ENCODE measurements at places on chromosomes 12 and 14. TPM values are rescaled to one million over a fixed set of nuclear protein-coding genes. Genes with fewer than 3 reads are reported as not detected.

- H3K36me3 ChIP-seq: no peaks in the 10 kb centered on the region
- H3K27ac ChIP-seq: no peak overlapping the region
- H3K4me1 ChIP-seq: peaks cover 9% of the 10 kb centered on the region
- DNase-seq: no peak
These were observed 29.4 kb upstream of the SLC38A1 start for GRCh38 chr12:46298261-46298660.

- no peak overlapping the region for H3K27ac ChIP-seq
- no peaks in the 10 kb centered on the region for H3K36me3 ChIP-seq
- no peaks in the 10 kb centered on the region for H3K27me3 ChIP-seq
- no peaks in the 10 kb centered on the region for H3K4me1 ChIP-seq
These were observed 206.3 kb upstream of the C14orf180 start for GRCh38 chr14:104373055-104373854.

GRCh38 chr12:106918746-106919145, 37.0 kb upstream of the TMEM263 start:
- no peak overlapping the region for H3K27ac ChIP-seq
- no peaks in the 10 kb centered on the region for H3K4me1 ChIP-seq
- no peaks in the 10 kb centered on the region for H3K27me3 ChIP-seq
- no peak for DNase-seq

BICDL1 gene
- 0.16 TPM for total RNA-seq

- no peak overlapping the region for H3K4me3 ChIP-seq
- no peaks in the 10 kb centered on the region for H3K27me3 ChIP-seq
- DNase-seq: no peak
- no peak overlapping the region for H3K27ac ChIP-seq
These were observed 326.1 kb downstream of the BCL11B start for GRCh38 chr14:98945611-98946570.

GRCh38 chr12:49052451-49053208, 8.0 kb downstream of the KMT2D start:
- peaks cover 78% of the 10 kb centered on the region for H3K36me3 ChIP-seq
- no peak for DNase-seq
- no peaks in the 10 kb centered on the region for H3K27me3 ChIP-seq
- no peak overlapping the region for H3K27ac ChIP-seq
- H3K4me3 ChIP-seq: no peak overlapping the region

DNA sequence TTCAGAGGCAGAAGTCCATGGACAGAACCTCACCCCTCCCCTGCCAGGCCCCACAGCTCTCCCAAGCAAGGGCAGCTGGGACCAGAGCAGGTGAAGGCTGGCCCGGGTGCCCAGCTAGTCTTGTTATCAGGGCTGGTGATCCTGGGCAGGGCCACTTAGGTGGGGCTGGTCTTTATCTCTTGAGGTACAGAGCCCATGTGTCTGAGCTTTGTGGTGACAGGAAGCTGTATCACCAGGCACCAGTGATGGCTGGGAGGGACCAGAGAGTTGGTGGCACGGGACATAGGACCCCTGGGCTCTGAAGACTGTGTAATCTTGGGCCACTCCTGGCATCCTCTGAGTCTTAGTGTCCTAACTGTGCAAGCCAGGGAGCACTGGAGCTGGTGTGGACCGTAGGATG, 12.8 kb upstream of the HPD start:
- H3K4me1 ChIP-seq: no peaks in the 10 kb centered on the region
- H3K36me3 ChIP-seq: no peaks in the 10 kb centered on the region
- H3K27ac ChIP-seq: no peak overlapping the region
- H3K4me3 ChIP-seq: no peak overlapping the region
- no peak for DNase-seq

KRT6C gene
- total RNA-seq: not detected

MYH7 gene
- 18,310 TPM for total RNA-seq

GRCh38 chr12:119826661-119827445, 50.3 kb downstream of the CIT start:
- no peak overlapping the region for H3K4me3 ChIP-seq
- no peaks in the 10 kb centered on the region for H3K36me3 ChIP-seq
- DNase-seq: no peak
- no peak overlapping the region for H3K27ac ChIP-seq

TAS2R42 gene
- not detected for total RNA-seq

GPRC5D gene
- not detected for total RNA-seq

DNA sequence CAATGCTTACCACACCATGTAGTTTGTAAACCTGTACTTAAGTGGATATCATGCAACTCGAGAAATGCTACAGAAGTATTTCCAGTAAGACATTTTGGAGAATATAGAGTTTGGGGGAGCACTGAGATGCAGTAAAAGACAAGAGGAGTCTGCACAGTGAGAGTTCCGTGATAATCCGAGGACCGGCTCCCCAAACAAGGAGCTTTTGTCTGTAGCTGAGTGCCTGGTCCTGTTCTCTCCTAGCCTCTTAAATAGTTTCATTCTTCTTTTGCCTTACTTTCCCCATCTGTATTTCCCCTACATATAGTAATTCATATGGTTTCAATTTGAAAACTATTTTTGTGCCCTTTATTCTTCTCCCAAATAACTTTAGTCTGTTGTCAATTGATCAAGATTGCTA, 364.1 kb downstream of the EGLN3 start:
- no peak overlapping the region for H3K27ac ChIP-seq
- no peak for DNase-seq
- H3K4me3 ChIP-seq: no peak overlapping the region

DNA sequence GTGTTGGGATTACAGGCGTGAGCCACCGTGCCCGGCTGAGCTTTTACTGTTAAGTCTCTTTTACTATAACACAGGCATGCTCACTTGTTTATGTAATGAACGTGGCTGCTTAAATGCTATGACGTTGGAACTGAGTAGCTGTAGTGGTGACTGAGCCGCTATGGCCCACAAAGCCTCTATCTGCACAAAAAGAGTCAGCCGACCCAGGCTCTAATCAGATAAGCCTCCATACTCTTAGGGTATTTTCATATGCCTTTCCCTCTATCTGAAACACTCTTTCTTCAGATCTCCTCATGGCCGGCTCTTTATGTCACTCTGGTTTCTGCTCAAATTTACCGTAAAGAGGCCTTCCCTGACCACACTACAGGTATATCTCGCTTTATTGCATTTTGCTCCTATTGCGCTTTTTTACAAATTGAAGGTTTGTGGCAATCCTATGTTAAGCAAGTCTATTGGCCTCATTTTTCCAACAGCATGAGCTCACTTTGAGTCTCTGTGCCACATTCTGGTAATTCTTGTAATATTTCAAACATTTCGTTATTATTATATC, 8.0 kb downstream of the SLC2A14 start:
- no peaks in the 10 kb centered on the region for H3K36me3 ChIP-seq
- no peak for DNase-seq
- peaks cover 4% of the 10 kb centered on the region for H3K4me1 ChIP-seq

GRCh38 chr14:97306760-97307246, 509.6 kb downstream of the VRK1 start:
- no peaks in the 10 kb centered on the region for H3K4me1 ChIP-seq
- no peak for DNase-seq
- no peak overlapping the region for H3K27ac ChIP-seq
- no peak overlapping the region for H3K4me3 ChIP-seq
- H3K36me3 ChIP-seq: no peaks in the 10 kb centered on the region
- no peaks in the 10 kb centered on the region for H3K27me3 ChIP-seq

SSTR1 gene
- 0.12 TPM for total RNA-seq

DNA sequence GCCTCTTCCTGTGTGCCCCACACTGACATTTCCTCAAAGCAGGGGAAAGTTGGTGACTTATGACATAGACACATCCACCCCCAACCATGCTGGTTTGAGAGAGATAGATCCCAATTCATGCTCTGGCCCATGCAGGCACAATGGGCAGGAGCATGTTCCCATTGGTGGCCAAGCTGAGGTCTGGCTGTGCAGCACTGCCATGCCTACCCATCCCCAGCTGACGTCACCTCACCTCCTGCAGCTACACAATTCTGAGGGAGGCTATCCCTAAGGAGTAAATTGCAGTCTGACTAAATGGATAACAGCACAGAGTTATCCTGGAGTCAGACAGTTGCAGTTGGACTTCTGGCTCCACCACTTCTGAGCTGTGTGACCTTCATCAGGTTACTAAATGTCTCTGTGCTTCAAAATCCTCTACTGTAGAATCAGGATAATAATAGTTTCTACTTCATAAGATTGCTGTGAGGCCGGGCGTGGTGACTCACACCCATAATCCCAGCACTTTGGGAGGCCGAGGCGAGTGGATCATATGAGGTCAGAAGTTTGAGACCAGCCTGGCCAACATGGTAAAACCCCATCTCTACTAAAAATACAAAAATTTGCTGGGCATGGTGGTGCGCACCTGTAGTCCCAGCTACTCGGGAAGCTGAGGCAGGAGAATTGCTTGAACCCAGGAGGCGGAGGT, 323.9 kb downstream of the BCL11B start:
- no peaks in the 10 kb centered on the region for H3K4me1 ChIP-seq
- no peaks in the 10 kb centered on the region for H3K36me3 ChIP-seq
- peaks cover 7% of the 10 kb centered on the region for H3K27me3 ChIP-seq
- no peak for DNase-seq
- H3K4me3 ChIP-seq: no peak overlapping the region

RNF212B gene
- total RNA-seq: not detected

DNA sequence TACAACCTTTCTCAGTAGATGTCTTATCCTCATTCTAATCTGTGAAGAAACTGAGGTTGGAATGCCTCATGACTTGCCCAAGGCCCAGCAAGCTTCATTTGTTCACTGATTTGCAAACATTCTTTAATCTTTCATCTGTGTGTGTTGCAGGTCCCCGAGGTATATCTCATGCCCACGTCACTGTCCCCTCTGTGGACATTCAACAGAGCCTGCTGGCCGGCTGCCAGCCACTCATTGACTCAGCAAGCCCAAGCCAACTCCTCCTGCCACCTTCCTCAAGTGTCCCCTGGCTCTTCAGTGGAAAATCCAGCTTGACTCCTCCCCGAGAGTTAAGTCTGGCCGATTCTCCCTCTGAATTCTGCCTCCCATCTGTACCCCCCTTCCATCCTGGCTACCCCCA, 1.9 kb upstream of the DCAF4 start:
- H3K4me1 ChIP-seq: peaks cover 4% of the 10 kb centered on the region
- DNase-seq: peak; percentile 49
- H3K27ac ChIP-seq: no peak overlapping the region
- H3K4me3 ChIP-seq: no peak overlapping the region
- H3K27me3 ChIP-seq: no peaks in the 10 kb centered on the region

DNA sequence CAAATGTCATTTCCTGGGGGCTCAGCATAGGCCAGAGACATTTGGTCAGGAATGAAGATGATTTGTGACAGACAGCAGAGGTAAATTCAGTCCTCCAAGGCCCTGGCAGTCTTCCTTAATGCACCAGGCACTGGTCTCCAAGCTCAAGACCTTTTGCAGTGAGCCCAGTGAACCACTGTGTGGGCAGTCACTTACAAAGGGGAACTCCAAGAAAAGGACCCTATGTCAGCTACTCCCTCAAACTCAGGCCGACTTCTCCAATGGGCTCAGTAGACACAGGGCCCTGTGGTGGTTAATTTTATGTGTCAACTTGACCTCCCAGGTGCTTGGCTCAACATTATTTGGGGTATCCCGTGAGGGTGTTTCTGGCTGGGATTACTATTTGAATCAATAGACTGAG, 29.3 kb upstream of the PLEK2 start:
- H3K4me1 ChIP-seq: peaks cover 7% of the 10 kb centered on the region
- DNase-seq: no peak
- no peaks in the 10 kb centered on the region for H3K36me3 ChIP-seq
- H3K27ac ChIP-seq: no peak overlapping the region
- no peak overlapping the region for H3K4me3 ChIP-seq
- H3K27me3 ChIP-seq: no peaks in the 10 kb centered on the region

DNA sequence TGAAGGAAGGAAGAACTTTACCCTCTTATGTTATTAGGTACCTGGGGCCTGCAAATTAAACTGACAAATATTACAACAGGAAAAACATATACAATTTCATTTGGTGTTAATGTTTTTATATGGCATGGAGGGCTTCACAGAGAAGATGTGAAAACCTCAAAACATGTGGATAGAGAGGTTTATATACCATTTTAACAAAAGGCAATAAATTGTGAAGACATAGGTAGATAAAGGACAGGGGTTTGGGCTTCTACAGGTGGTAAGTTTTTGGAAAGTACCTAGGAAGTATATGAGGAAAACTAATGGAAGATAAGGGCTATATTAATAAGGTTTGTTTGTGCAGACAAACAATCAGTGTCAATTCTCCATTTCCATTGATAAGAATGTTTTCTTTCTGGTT, 95.1 kb upstream of the ATF7IP start:
- H3K36me3 ChIP-seq: no peaks in the 10 kb centered on the region
- H3K27me3 ChIP-seq: no peaks in the 10 kb centered on the region
- DNase-seq: no peak
- H3K4me3 ChIP-seq: no peak overlapping the region
- no peaks in the 10 kb centered on the region for H3K4me1 ChIP-seq

- H3K4me3 ChIP-seq: no peak overlapping the region
- no peak overlapping the region for H3K27ac ChIP-seq
- no peaks in the 10 kb centered on the region for H3K27me3 ChIP-seq
- H3K4me1 ChIP-seq: no peaks in the 10 kb centered on the region
- no peak for DNase-seq
These were observed 100.2 kb upstream of the ALX1 start for GRCh38 chr12:85179680-85180270.

DNA sequence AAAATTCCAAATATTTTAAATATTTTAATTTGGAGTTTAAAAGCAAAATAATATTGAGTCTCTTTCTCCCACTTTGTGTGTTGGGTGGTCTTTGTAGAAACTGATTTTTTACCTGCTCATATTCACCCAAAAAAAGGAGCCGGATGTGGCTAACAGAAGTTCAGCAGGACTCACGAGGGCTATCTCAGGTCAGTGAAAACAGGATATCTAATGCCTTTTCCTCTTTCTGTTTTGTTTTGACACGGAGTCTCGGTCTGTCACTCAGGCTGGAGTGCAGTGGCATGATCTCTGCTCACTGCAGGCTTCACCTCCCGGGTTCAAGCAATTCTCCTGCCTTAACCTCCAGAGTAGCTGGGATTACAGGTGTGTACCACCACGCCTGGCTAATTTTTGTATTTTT, 30.8 kb downstream of the COA8 start:
- no peak overlapping the region for H3K4me3 ChIP-seq
- no peak for DNase-seq
- H3K36me3 ChIP-seq: peaks cover 26% of the 10 kb centered on the region
- no peaks in the 10 kb centered on the region for H3K27me3 ChIP-seq

GRCh38 chr12:24246376-24246775, 296.9 kb upstream of the SOX5 start:
- H3K4me1 ChIP-seq: no peaks in the 10 kb centered on the region
- DNase-seq: no peak
- H3K4me3 ChIP-seq: no peak overlapping the region
- no peak overlapping the region for H3K27ac ChIP-seq
- no peaks in the 10 kb centered on the region for H3K36me3 ChIP-seq

MUCL1 gene
- total RNA-seq: not detected

GRCh38 chr14:99863059-99863458, 69.8 kb downstream of the EML1 start:
- DNase-seq: no peak
- peaks cover 11% of the 10 kb centered on the region for H3K36me3 ChIP-seq
- H3K4me3 ChIP-seq: no peak overlapping the region
- no peaks in the 10 kb centered on the region for H3K27me3 ChIP-seq
- H3K27ac ChIP-seq: no peak overlapping the region
- no peaks in the 10 kb centered on the region for H3K4me1 ChIP-seq

CNTN1 gene
- total RNA-seq: 0.27 TPM

GRCh38 chr12:120072472-120073249, 43.9 kb downstream of the RAB35 start:
- no peak overlapping the region for H3K27ac ChIP-seq
- no peaks in the 10 kb centered on the region for H3K4me1 ChIP-seq
- no peak overlapping the region for H3K4me3 ChIP-seq
